ENCODE measurements at places on chromosomes 1 and 21.

DNA sequence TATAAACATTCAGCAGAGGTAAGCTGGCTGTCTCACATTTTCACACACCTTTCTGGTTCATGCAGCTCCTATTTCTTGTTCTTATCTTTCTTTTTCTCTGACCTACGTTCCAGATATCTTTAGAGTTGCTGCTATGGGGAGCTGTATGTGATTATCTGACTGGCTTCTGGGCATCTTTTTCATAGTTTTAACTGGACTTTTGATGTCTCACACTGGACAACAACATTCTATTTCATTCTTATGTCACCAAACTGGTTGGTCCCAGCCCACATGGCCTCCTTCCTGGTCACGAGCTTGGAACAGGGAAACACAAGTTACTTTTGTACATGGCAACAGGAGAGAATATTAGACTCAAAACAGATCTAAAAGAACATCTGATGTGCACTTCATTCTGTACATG, 7.7 kb upstream of the CLDN8 start:
- no peak for DNase-seq

- no peak for DNase-seq
Measured at GRCh38 chr1:86472152-86472551, 3.4 kb downstream of the CLCA1 start.

GRCh38 chr1:31244326-31244725, 4.6 kb upstream of the NKAIN1 start:
- no peak for DNase-seq

- no peak for DNase-seq
Measured at GRCh38 chr1:207691841-207692240, 46.9 kb downstream of the CR1L start.

DNA sequence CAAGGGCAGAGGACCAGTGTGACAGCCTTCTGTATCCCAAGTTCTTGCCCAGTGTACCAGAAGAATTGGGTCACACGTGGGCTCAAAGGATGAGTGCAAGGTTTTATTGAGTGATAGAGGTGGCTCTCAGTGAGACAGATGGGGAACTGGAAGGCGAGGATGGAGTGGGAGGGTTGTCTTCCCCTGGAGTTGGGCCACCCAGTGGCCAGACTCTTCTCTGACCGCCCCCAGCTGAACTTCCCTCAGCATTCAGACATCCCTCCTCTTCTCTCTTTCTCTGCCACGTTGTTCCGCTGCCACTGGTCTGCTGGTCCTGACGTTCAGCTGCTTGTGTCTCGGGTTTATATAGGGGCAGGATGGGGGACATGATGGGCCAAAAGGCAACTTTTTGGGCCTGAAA, 150.1 kb upstream of the IVNS1ABP start:
- no peak for DNase-seq

DNA sequence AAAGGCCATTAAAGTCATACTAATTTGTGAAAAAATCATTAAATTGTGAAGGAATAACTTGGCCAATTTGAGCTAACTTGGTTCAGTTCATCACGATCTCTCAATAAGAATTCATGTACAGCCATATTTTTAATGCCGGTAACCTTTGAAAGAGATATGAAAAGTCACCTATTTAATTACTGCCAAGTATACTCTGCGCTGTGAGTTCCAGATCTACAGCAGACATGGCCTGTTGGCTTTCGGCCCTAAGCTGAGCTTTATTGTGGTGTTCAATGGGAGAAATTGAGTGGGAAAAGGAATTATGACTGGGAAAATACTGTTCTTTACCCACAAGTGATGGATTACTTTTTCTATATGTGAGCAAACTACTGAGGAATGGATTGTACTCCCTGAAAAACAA, 159.9 kb upstream of the L1TD1 start:
- no peak for DNase-seq

DNA sequence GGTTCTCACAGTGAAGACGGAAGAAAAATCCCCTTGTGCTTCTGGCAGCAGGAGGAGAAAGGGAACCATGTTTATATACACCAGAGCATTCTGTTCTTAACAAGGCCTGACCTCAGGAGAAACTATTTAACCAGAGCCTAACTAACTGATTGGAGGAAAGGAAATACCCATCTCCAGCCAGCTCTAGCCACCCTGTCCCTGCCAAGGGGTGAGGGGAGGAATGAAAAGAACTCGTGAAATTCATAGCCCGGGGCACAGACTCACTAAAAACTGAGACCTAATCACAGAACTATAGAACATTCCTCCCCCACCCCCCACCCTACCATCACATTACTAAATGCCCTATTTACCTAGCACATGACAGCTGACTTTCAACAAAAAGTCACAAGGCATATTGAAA, 65.0 kb downstream of the KCNH1 start:
- no peak for DNase-seq
